Inflammatory macrophage (primary cell): ENCODE measurements at places on chromosomes 5 and 9.

- no peak for DNase-seq
Measured at GRCh38 chr5:2158109-2158508, 275.4 kb upstream of the IRX4 start.

DNA sequence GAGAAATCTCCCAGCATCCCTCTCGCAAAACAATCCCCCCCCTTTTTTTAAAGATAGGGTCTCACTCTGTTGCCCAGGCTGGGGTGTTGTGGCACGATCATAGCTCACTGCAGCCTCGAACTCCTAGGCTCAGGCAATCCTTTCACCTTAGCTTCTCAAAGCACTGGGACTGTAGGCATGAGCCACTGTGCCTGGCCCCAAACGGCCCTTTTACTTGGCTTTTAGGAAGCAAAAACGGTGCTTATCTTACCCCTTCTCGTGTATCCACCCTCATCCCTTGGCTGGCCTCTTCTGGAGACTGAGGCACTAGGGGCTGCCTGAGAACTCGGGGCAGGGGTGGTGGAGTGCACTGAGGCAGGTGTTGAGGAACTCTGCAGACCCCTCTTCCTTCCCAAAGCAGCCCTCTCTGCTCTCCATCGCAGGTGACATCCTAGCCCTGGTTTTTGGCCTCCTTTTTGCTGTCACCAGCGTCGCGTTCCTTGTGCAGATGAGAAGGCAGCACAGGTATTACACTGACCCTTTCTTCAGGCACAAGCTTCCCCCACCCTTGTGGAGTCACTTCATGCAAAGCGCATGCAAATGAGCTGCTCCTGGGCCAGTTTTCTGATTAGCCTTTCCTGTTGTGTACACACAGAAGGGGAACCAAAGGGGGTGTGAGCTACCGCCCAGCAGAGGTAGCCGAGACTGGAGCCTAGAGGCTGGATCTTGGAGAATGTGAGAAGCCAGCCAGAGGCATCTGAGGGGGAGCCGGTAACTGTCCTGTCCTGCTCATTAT, 6.8 kb downstream of the CA9 start:
- no peak for DNase-seq

DNA sequence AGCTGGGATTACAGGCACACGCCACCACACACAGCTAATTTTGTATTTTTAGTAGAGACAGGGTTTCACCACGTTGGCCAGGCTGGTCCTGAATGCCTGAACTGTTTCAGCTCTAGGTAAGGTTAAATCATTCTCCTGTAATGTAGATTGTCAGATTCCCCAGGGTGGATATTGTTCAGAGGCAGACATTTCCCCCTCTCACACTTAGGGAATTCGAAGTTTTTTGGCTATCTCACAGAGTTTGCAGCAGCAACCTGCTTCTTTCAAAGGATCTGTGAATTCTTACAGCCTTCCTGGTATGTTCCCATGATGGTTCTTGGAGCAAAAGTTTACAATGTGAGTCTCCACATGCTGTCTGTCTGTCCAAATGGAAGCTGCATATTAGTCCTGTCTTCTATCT, 15.6 kb upstream of the DIRAS2 start:
- DNase-seq = no peak

DNA sequence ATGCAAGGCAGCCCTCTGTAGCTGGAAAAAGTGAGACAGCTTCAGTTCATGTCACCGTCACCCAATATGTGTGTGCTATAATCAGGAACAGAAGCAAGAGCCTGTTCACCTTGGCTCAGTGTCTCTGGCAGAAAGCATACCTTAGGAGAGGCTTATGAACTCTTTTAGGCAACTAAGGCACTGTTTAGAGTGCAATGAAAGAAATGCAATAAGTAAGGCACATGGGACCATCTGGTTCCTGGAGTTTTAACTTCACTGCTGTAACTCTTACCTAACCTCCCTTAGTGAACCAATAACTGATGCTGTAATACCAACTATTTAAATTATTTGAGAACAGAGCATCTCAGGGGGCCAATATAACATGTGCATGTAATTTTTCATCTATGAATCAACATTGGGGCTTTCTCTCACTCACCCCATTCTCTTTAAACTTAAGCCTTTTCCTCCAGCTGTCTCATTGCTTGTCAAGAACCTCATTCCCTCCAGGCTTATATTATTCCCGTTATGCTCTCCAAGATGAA, 32.4 kb downstream of the C9 start:
- DNase-seq = no peak

DNA sequence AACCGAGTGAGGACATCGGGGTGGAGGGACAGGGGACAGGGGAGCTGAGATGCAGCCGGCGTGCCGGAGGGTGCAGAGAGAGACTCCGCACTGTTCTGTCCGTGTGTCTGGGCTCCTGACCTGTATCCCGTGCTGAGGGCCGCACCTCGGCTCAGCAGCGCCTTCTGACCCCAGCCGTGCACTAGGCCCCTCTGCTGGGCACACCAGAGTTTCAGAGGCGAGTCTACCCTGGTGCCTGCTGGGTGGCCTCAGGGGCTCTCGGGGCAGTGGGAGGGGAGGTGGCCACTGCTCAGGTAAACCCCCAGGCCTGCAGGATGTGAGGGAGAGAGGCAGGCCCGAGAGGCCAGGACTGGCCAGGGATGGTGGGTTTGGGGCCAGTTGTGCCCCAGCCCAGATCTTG, 100.2 kb downstream of the RXRA start:
- DNase-seq = no peak

GRCh38 chr5:54997081-54997480, 11.7 kb upstream of the ESM1 start:
- DNase-seq = no peak

GRCh38 chr9:128072144-128073021, 4.4 kb downstream of the SLC25A25 start:
- DNase-seq = peak; percentile 93

DNA sequence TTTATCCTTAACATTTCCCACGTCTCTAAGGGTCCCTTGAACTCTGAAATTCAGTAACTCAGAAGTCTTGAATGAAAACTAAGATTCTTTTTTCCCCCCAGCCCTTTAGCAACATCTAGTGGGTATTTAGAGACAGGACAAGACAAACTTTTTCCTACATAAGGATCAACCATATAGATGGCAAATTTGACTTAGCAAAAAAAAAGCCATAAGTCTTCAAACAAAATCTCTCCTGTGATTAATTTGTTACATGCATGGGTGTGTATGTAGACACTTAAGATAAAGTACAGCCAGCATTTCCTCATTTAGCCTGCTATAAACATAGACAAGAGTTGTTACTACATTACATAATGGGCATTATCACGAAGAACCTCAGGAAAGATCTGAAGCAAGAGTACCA, 29.1 kb upstream of the ANKRD31 start:
- DNase-seq = peak; percentile 1
